Mammary epithelial cell (primary cell): ENCODE measurements at places on chromosomes 11 and 22.

- DNase-seq, result no peak
Measured at GRCh38 chr11:103676413-103676812, 360.0 kb upstream of the DDI1 start.

DNA sequence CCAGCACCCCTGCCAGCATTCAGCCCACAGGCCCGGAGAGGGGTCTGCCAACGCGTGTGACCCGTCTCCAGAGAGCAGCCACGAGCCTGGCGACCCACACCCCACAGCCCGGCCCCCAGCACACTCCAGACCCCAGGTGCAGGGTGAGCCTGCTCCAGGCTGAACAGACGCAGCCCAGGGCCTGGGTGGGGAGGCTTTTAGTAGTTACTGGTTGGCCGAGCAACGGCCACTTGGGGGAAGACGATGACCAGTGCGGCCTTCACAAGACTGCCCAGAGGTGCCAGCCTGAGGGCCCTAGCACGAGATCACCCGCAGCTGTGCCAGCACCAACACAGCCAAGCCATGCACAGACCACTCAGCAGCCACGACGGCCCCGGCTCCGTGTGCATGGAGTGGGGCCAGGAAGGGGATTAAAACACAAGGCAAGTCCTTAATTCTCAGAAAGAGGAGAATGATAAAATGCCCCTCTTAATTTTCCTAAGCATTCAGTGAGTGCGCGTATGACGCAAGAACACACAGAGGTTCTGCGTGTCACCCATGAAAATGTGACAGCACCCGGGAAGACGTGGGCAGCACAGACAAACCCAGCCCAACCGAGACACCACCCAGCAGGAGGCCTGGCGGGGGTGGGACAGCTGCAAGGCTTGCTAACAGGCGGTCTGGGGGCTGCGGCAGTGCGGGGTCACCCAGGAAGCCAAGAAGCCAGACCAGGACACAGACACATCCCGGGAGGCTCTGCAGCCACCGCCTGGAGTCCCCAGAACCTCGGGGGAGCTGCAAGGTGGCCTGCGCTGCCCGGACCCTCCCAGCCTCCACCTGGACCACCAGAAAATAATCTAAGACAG lies 47.6 kb downstream of the BRD1 start:
- no peak for DNase-seq

- peak; percentile 45 for DNase-seq
Measured at GRCh38 chr11:134252346-134253187, 585 bp downstream of the THYN1 start.

- no peak for DNase-seq
Measured at GRCh38 chr22:39184586-39185577, 32.4 kb upstream of the CBX7 start.

DNA sequence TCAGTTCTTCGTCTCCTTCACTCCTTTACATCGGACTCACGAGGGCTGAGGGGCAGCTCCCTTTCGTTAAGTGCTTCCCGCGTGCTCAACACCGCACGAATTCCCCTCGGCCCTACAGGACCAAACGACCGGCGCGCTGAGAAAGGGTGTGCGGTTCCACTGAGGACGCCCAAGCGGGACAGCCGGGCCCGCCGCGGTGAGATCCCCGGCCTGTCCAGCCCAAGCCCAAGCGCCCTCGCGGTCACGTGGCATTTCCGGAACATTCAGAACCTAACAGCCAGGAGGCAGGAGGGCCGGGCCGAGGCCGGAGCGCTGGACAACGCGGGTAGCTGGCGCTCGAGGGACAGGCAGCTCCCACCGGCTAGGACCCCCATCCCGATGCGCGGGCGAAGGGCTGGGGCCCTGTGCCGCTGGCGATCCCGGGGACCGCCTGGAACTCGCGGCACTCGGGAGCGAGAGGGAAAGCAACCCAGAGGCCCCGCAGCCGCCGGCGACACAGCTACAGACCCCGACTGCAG lies 737 bp upstream of the STIP1 start:
- no peak for DNase-seq

DNA sequence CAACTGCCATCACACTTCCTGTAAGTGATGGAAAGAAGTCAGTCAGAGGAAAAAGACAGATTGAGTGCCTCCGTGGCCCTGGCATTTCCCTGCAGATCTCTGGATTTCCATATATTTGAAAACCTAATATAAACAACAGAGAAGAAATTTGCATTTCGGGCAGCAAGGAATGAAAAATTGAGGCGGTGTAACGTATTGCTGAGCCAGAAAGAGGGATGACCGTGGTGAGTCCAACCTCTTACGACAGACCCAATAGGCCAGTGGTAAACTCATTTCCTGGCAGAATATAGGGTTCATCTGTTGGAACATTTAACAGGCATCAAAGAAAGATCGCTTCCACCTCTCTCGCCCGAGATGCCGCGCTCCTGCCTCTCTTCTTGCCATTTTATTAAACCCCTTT lies 336.5 kb downstream of the MIAT start:
- DNase-seq, result no peak

DNA sequence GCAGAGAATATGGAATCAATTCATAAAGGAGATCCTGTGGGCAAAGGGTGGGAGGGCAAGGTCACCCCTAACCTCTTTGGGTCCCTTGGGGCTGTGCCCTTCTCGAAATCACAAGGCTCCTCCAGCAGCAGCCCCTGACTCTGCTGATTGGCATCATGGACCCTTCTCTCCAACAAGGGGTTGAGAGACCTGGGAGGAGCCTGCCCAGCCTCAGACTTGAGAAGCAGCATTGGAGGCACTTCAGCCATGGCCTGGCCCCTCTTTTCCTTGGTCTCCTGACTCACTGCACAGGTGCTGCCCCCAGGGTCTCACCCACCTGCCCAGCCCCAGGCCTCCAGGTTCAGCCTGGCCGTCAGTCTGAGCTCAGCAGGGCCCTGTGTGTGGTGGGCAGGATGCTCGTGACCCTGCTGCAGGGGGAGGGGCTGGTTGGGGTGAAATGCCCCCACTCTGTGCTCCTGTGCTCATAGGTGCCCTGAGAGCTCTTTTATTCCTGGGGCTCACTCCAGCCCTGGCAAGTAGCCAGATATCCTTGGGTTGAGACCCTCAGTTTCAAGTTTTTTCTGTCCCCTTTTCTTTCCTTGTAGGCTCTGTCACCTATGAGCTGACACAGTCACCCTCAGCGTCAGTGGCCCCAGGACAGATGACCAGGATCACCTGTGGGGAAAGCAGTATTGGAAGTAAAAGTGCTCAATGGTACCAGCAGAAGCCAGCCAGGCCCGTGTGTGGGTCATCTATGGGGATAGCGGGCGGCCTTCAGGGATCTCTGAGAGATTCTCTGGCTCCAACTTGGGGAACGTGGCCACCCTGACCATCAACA lies 110.8 kb downstream of the GGTLC2 start:
- no peak for DNase-seq

- DNase-seq, result no peak
Measured at GRCh38 chr22:48319321-48320047, 1508.2 kb downstream of the BRD1 start.

- no peak for DNase-seq
Measured at GRCh38 chr11:66015454-66015881, 3.7 kb downstream of the CST6 start.

GRCh38 chr22:24975813-24976341 lies 23.4 kb downstream of the KIAA1671 start:
- no peak for DNase-seq

DNA sequence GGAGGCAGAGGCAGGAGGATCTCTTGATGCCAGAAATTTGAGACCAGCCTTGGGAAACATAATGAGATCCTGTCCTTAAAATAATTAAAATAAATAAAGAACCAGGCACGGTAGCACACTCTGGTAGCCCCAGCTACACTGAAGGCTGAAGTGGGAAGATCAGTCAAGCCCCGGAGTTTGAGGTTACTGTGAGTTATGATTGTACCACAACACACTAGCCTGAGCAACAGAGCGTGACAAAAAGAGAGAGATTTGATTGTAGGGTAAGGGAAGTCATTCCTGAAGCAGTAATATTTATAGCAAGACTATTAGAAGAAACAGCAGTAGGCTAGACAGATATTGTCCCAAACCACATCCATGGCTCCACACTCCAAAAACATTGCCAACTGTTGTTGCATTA lies 1408.4 kb upstream of the TENM4 start:
- DNase-seq, result no peak

DNA sequence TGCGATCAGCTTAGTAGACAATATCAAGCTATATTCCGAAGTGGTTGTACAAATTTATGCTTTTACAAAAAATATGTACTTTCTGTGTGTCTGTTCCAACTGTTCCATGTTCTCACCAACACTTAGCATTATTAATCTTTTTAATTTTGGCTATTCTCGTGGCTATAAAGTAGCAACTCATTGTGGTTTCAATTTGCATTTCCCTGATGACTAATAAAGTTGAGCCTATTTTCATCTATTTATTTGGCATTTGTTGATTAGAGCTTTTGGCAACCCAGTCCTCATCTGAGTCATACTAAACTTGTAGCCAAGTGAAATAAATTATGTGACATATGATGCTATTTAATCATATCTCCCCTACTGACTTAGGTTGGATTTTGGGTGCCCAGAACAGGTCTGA lies 115.9 kb downstream of the FBXO7 start:
- peak; percentile 46 for DNase-seq

- DNase-seq, result no peak
Measured at GRCh38 chr11:70092959-70093715, 15.0 kb downstream of the ANO1 start.

- DNase-seq, result peak; percentile 37
Measured at GRCh38 chr11:109291553-109291952, 130.4 kb upstream of the C11orf87 start.

GRCh38 chr11:110176366-110177085 lies 83.3 kb downstream of the ZC3H12C start:
- DNase-seq, result no peak

DNA sequence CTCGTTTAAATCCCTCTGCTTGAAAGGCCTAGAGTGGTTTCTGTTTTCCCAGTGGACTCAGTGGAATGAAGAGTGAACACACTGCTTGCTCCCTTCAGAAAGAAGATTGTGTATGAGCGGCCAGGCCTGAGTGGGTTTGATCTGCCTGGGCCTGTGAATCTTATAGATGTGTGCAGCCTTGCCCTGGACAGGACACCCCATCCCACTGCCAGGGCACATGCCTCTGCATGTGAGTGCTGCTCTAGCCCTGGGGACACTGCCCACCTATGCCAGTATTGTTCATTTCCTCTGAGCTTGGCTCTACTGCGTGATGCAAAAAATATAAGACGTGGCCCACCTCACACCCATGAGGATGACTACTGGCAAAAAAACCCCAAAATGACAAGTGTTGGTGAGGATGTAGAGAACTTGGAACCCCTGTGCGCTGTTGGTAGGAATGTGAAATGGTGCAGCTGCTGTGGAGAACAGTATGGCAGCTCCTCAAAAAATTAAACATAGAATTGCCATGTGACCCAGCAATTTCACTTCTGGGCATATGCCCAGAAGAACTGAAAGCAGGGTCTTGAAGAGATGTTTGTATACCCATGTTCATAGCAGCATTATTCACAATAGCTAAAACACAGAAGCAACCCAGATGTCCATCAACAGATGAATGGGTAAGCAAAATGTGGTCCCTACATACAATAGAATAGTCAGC lies 27.3 kb upstream of the NECTIN1 start:
- no peak for DNase-seq

DNA sequence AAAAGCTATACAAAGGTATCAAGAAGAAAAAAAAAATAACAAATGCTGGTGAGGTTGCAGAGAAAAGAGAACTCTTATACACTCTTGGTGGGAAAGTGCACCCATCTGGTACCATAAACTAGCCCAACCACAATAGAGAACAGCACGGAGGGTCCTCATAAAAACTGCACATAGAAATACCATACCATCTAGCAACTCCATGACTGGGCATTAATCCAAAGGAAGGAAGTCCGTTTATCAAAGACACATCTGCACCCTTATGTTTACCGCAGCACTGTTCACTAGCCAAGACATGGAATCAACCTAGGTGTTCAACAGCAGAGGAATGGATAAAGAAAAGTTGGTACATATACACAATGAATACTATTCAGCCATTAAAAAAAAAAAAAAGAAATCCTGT lies 10.8 kb upstream of the CLDN5 start:
- no peak for DNase-seq

DNA sequence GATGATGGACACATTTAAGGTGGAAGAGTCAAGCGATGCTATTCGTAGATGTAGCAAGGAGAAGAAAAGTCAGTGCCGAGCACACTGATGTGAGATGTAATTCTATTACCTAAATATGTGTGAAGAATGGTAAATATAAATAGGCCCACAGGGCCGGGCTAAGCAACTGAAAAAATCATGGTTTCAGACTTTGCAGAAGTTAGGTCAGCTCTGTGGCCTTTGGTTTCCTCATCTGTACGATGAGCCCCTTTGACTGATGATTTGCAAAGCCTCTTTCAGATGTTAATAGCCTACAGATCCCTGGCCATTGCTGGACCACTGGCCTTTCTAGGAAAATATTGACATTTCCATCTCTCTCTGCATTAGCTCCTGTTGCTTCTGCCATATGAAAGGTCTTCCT lies 570.8 kb downstream of the OPCML start:
- DNase-seq, result no peak

- DNase-seq, result no peak
Measured at GRCh38 chr22:36480941-36481392, 473 bp downstream of the TXN2 start.

DNA sequence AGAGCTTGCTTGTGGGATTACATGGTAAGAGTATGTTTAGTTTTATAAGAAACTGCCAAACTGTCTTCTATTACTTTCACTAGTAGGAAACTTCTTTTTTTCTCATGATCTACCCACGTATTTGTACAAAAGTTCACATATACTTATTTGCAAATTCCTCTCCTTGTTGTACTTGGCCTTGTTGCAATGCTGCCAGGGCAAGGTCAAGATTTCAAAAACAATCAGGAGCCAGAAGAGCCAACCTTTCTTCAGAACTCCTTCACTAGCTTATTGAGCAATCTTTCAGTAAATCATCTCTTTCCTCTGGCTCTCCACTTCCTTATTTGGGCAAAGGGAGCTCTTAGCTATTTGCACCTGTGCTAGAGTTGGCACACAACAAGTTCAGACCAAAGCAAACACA lies 9.7 kb downstream of the SRSF8 start:
- peak; percentile 64 for DNase-seq

GRCh38 chr11:429391-429790 lies 12.4 kb downstream of the ANO9 start:
- DNase-seq, result no peak

DNA sequence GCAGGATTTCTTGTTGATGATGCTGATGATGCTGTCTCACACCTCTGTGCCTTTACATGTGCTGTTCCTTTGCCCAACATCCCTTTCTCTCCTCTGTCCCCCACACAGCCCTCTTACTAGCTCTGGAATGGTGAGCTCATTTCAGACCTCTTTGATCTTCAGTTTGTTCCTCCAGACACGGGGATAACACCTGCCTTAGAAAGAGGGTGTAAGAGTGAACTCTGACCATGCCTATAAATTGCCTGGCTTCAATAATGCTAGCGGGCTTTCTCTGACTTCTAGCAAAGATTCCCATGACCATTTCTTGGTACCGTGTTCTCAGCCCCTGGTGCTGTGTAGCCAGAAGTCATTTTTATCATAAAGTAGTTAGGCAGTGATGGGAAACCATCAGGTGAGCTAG lies 55.9 kb upstream of the DRD2 start:
- no peak for DNase-seq

- DNase-seq, result peak; percentile 57
Measured at GRCh38 chr11:38345286-38345685, 1747.2 kb upstream of the RAG2 start.
